Cardiac septum (tissue), 1 donor: ENCODE measurements at places on chromosomes 12 and 14. TPM values are rescaled to one million over a fixed set of nuclear protein-coding genes. Genes with fewer than 3 reads are reported as not detected.
A peak's percentile ranks its signal among the peaks of the same experiment; 100 is the strongest.

DNA sequence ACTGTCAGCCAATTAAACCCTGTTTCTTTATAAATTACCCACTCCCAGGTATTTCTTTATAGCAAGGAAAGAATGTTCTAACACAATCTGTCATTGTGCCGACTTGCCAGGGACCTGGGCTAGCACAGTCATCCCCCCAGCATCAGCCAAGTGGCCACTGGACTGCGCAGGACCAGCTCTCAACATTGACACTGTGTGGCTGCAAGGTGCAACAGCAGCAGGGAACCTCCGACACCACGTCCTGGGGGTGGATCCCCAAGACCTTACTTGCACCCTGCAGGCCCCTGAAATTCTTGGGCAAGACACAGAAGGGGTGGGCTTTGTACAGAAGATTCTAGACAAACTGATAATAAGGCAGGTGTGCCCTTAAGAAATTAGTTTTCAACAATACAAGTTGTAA is 309.5 kb downstream of the GLT1D1 start:
- DNase-seq = no peak

LRTM2 gene
- total RNA-seq = not detected

MYF5 gene
- total RNA-seq = not detected

SMCO2 gene
- 0.38 TPM for total RNA-seq

DNA sequence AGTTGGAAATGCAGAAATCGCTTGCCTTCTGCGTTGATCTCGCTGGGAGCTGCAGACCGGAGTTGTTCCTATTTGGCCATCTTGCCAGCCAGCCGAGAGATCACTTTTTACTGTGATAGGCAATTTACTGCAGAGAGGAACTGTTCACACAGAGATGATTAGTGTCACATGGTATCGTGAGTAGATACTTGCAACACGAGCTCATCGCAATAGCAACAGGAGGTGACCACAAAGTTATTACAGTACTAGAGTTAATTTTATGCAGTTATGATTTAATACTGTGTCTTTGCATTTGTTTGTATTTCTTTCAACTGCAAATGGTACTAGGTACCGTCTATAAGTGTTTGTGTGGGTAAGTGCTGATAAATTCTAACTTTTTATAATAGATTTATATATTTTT is 27.8 kb downstream of the NOPCHAP1 start:
- no peak for DNase-seq

OR6C2 gene
- total RNA-seq = not detected

HAL gene
- 0.22 TPM for total RNA-seq

- no peak for DNase-seq
Observed at GRCh38 chr14:44107156-44107555, 399.9 kb downstream of the FSCB start.

DNA sequence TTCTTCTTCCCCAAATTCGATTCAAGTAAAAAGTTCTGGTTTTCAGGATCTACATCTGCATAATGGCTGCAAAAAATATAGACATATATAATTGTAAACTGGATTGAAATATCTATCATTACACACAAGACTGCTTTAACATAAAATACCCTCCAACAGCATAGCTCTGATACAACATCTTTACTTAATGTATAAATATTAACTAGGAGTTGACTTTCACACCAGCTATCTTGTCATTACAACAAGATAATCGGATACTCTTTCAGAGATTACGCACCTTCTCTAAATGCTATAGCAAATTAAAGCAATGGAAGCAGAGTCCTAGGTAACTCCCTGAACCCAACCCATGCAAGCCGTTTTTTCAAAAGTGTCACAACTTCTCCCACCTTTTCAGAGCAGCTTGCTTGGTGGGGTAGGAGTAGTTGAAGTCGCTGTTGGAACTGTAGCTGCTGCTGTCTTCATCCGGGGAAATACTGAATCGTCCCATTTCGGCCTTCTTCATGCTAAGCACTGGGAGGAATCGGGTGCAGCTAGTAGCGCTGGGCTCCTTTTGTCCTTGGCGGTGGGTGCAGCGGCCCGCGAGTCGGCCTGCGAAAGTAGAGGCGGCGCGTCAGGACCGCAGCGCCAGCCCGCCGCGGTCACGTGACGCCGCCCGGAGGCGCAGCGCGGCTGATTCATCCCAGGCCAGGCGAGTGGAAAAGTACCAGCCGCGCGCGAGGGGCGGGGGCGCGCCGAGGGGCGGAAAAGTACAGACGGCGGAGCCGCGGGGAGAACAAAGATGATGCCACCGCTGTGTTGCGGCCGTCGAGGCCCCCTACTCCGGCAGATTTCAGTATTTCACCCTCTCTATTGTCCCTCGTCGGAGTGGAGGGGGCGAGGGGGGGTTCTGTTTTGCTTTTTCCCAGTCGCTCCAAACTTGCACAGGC is 1.5 kb downstream of the SLC38A2 start:
- peak; percentile 96 for DNase-seq

GRCh38 chr12:60935981-60936761 is 1324.0 kb upstream of the USP15 start:
- no peak for DNase-seq

DNA sequence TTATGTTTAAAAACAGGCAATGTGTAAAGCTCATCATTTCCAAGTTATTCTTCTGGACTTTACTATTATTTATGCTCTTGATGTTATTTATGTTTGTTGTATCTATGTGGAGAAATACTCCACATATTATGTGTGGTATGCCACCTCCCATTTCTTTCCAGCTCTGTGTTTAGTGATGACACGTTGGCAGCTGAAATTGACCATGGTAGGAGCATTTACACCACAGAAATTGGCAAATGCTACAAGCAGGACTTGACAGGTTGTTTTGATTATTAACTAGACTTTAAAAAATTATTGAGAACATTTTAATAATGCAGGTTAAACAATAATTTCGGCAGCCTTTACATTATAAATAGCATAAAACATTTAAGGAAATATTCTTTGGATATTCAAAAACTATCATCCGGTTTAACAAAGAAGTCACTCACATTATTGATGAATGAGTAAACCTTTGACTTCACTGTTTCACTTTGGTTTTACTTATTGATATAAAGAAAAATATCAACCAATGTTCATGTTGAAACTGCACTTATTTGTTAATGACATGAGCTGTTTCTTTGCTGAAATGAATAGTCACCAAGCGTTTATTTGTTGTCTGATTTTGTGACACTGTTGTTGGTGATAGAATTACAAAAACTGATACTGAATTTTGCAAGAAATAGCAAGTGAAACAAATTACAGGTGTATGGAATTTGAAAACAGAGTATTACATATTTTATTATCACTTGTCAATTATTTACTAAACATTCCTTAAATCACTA is 76.8 kb downstream of the HMGA2 start:
- no peak for DNase-seq

DNA sequence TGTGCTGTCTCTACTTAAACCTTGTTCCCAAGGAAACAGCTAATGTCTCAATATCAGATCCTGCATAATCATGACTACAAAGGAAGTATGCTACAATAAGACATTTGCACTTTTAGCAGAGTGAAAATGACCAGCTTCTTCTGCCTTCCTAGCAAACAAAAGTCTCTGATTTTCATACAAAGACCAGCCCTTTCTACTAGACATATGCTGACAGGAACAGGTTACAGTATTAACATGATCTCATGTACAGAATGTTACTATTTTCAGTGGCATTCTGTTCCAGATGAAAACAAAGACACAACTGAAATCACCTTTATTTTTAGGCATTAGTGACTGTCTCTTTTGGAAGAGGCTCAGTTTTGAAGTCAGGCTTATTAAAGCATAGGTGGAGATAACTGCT is 228.6 kb downstream of the MED13L start:
- no peak for DNase-seq

DNA sequence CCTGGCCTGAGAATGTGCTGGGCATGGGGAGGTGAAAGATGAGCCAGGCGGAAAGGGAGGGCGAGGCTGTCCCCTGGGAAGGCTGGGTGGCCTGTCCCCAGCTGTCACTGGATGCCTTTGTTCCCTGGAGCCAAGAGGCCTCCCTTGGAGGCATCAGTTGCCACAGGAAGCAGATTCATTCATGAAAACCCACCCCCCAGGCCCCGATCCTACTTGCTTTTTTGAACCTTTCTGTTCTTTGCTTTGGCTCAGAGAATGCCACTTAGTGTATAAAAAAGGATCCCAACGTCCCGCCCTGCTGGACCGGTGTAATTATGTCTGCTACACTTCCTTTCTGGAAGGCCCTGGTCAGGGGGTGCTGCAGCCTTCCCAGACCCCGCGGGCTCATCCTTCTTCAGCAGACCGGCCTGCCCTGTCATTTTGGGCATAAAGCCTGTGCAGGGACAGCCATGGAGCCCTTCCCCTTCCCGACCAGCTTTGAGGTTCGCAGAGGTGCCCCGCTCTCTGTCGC is 220.2 kb downstream of the SLC41A2 start:
- no peak for DNase-seq

- no peak for DNase-seq
Observed at GRCh38 chr12:116222358-116222757, 55.1 kb downstream of the MED13L start.

RDH16 gene
- 0.22 TPM for total RNA-seq

DNA sequence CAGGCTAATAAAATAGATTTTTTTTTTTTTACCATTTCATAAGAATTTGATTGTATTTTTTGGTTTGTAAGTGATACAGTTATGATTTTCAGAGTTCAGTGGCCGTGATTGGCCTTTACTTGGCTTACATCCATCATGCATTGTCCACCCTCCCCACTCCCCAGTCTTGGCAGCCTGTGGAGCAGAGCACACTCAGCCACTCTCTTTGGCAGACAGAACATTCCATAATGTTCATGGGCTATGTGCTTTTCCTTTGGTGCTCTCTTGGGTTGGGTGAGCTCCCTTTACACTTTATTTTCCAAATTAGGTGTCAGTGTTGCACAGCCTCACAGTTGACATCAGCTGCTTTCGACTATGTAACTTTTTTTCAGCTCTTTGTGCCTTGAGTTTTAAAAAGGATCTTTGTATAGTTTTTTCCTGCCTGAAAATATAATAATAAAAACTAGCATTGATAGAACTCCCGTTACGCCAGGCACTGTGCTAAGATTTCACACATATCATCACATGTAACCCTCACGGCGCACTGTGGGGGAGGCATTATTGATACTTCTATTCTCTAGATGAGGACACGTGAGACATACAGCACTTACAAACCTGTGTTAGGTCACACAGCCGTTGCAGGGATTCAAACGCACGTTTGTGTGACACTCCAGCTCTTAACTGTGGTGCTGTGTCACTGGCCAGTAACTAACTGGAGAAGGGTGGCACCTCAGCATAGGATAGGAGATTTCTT is 21.5 kb downstream of the SUDS3 start:
- no peak for DNase-seq

GRCh38 chr12:111093428-111094142 is 173.2 kb upstream of the MYL2 start:
- DNase-seq = no peak

LTB4R gene
- total RNA-seq = 1.8 TPM

DNA sequence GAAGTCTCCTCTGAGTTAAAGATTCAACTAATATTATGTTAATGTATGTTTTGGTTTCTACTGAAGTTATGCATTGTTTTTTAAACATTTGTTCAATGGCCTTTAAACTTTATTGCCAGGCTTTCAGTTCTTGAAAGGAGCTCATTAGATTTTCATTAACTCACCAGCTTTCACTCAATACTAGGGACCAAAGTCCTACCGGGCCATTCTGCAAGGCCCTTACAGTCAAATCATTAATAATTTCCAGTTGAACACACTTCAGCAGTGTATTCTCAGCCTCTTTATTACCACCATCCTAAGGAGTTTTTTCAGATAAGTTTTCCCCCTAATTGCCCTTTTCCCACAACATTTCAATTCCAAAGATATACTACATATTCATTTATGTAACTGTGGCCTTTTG is 409.2 kb downstream of the DIO2 start:
- DNase-seq = no peak

GRCh38 chr12:128402486-128403243 is 135.7 kb downstream of the TMEM132C start:
- DNase-seq = no peak

GRIP1 gene
- total RNA-seq = 0.81 TPM

DNA sequence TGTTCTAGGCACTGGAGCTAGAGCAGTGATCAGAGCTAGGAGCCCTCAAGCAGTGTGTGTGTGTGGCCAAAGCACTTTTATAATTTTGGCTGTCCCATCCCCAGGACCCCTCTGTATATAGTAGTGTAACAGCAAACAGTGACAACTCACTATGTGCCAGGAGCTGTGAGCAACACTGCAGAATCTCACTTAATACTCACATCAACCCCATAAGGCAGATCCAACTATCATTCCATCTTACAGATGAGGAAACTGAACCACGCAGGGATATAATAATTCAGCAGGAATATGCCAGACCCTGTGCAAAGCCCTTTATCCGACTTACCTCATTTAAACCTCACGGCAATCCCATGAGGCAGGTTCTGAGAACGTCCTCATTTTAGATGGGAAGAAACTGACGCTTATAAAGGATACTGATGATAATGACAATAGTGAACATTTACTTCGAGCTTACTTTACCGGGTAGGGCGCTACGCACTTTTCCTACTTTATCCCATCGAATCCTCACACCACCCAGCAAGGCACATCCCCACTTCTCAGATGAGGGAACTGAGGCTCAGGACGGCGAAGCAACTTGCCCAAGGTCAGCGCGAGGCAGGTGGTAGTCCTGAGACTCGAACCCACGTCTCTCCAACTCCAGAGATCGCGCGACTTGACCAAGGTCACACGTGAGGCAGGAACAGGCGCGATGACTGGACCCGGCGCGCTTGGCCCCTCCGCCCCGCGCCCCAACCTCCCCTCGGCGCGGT is 687 bp downstream of the RAB35 start:
- DNase-seq = no peak

- DNase-seq = no peak
Observed at GRCh38 chr12:41055875-41056577, 132.1 kb upstream of the PDZRN4 start.

GRCh38 chr14:36035675-36036074 is 140.8 kb downstream of the PTCSC3 start:
- no peak for DNase-seq

DNA sequence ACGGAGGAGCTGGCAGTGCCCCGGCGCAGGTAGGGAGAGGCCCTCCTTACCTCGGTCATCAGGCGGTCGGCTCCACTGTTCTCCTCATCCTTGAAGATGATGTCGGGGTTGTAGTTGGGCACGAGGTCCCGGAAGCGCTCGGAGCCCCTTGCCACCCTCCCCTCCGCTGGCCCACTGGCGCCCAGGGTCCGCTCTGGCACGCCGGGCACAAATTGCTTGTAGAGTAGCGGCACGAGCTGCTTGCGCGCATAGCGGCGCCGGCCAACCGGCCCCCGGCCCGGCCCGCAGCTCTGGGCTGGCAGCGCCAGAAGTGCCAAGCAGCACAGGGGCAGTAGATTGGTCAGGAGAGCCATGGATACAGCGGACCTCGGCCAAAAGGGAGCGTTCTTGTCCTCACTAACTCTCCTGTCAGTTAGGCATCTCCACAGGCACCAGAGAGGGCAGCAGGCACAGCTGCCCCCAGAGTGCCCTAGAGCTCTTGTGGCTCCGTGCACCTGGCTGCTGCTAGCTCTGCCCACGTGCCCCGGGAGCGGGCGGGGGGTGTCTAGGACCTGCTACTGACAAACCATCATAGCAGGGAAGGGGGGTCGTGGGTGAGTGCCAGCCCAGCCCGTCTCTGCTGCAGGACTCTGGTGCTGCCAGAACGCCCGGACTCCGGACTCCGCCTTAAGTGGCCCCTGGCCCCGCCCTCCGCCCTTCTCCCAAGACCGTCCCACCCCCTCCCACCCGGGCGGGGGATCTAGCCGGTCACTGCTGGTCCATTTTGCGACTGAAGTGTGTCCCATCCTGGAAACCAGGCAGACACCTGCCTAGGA is at the start of gene DHH:
Gene DHH, minus strand, starts transcription at position 642 of the 815 bp plus-strand sequence. Its CDS starts 289 bp downstream, at position 353.
- peak; percentile 78 for DNase-seq

PLXNC1 gene
- total RNA-seq = 4.4 TPM

HOTAIR gene
- not detected for total RNA-seq

- no peak for DNase-seq
Observed at GRCh38 chr12:26022043-26022442, 63.6 kb downstream of the RASSF8 start.

GRCh38 chr14:63448841-63449240 is 94.3 kb downstream of the PPP2R5E start:
- DNase-seq = no peak
